ENCODE measurements at places on chromosomes 16 and 17. TPM values are rescaled to one million over a fixed set of nuclear protein-coding genes. Genes with fewer than 3 reads are reported as not detected.
A peak's percentile ranks its signal among the peaks of the same experiment; 100 is the strongest.

GRB7 gene
- 1.2 TPM for total RNA-seq

- no peak for DNase-seq
These were observed 1.6 kb downstream of the CYGB start for GRCh38 chr17:76535788-76536510.

GRCh38 chr16:9610727-9611126 lies 519.3 kb downstream of the HAPSTR1 start:
- no peak for DNase-seq

DNA sequence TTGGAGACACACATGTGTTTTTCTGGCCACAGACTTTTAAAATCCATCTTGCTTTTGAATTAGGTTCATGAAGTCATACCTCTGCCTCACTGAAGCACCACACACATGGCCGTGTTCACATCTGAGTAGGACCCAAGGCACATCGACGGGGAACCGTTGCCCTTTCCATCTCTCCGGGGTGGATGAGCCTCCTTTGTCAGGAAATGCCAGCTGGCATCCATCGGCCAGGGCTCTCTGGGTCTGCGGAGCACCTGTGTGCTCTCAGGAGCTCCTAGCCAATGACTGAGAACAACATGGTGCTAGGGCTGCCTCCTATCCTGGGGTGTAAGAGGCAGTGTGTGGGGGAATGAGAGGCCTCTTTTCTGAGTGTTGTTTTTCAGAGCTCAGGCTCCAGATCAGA lies 24.5 kb upstream of the NKD1 start:
- DNase-seq = no peak

AANAT gene
- total RNA-seq = not detected

- DNase-seq = no peak
These were observed 146.1 kb downstream of the SDK2 start for GRCh38 chr17:73498176-73498575.

NT5M gene
- total RNA-seq = 9.3 TPM

DNA sequence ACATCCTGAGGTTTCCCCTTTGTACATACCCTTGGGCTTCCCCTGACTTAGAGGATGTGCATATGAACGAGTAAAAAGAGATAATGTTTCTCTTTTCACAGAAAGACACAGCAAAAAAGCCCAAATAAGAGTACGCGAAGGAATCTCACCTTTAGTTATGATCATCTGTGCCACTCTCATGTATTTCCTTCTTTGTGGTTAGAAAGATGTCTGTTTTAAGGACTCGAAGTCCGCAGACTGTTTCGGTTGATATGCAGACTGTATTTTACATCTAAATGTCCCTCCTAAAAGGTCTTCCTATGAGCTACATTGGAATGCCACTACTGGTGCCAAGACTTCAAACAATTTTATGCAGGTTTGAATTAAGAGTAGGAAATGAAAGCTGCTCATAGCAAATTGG lies 102.3 kb upstream of the GOT2 start:
- DNase-seq = no peak

- no peak for DNase-seq
These were observed 5.0 kb downstream of the MFSD11 start for GRCh38 chr17:76742958-76743357.

- no peak for DNase-seq
These were observed 30.0 kb downstream of the MAPT start for GRCh38 chr17:45924332-45924820.

DNA sequence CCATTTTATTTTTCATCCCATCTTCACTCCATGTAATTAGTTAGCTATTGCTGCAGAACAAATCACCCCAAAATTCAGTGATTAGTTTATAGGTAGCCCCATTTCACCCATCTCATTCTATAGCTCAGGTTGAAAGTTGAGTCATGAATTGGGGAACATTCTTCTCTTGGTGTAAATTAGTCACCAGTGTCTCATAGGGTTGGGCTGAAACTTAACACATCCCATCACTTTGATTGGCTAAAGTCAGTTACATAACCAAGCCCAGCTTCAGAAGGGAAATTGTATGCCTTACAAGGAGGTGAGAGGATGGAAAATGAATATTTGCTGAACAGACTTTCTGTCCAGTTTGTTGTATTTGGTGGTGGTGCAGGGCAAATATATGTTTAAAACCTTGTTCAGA lies 477.5 kb downstream of the WWOX start:
- no peak for DNase-seq

DNA sequence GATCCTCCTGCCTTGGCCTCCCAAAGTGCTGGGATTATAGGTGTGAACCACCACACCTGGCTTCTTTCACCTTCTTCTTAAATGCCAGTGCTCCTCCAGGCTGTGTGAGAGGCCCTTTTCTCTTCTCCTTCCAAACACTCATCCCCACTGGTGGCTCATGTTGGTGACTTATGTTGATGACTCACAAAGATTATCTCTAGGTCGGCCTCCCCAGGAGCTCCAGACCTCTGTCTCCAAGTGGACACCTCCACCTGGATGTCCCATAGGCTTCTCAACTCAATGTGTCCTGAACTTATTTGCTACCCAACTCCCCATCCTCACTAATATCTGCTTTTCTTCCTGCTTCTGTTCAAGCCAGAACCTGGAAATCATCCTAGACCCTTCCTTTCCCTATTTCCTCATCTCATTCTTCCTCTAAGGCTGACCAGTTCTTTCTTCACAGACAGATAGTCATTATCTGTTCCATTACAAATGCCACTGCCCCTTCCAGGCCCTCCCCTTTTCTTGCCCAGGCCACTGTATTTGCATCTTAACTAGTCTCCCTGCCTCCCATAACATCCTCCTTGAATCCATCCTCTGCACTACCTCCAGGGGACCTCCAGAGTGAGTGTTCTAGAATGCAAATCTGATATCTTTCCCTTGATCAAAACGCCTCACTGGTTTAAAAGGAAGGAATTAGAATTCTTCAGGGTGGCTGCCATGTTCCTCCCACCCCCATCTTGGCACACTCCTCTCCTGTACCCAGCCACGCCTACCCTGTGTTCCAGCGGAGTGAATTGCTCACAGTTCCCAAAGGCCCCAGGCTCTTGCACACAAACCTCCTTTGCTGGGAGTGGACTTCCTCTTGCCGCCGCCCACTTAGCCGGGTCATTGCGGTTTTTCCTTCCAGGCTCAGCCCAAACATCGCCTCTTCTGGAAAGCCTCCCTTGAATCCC lies 34.8 kb upstream of the FBXO47 start:
- peak; percentile 24 for DNase-seq

- DNase-seq = peak; percentile 50
These were observed 41.8 kb downstream of the RAB11FIP4 start for GRCh38 chr17:31433091-31433790.

GRCh38 chr17:2911035-2911754 lies 115.0 kb downstream of the RAP1GAP2 start:
- no peak for DNase-seq

DNA sequence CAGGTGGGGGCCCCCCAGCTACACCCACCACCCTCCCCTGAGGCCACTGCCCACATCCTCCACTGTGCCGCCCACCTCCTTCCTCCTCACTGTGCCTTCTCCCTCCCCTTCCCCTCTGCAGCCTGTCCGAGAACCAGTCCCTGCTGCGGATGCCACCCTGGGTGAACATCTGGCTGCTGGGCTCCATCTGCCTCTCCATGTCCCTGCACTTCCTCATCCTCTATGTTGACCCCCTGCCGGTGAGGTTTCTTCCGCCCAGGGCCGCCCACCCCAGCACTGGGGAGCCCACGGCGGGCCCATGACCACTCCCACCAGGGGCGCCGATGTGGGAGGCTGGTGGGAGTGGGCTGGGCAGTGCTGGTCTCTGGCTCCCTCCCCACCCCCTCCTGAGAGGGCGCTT lies 22.1 kb downstream of the RABEP2 start:
- DNase-seq = no peak
